NCI-H510A treated with DMSO at 0.1 percent for 48 hours (cell line): ENCODE measurements at places on chromosomes 13 and 19.

DNA sequence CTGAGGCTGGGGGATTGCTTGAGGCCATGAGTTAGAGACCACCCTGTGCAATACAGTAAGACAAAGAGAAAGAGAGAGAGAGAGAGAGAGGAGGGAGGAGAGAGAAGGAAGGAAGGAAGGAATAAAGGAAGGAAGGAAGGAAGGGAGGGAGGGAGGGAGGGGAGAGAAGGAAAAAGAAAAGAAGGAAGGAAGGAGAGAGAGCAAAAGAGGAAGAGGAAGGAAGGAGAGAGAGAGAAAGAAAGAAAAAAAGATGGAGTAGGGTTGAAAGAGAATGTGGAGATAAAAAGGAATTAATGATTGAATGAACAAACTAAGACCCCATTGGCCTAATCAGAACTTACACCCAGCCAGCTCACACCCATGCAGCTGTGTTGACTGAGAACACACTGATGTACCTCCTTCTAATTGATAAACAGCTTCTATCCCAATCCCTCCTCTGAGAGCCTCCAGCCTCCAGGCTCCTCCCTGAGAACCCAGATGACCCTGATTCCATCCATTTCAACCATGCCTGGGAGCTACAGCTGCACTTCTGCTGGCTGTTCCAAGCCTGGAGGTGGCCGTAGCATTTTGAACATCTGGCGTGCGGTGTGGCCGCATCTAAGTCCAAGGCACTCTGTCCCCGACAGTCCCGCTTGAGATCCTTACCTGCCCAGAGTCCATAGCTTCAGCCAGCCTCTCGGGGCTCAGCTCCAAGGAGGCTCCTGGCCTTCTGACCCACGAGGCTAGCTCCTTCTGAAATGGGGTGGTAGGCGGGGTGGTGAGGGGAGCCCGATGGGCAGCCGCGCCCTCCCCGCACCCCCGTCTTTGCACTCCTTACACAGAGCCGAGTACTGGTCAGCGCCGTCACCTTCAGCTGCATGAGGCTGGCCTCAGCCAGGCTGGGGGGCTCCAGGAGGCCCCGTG lies 1.1 kb downstream of the PRODH2 start:
- DNase-seq = no peak

DNA sequence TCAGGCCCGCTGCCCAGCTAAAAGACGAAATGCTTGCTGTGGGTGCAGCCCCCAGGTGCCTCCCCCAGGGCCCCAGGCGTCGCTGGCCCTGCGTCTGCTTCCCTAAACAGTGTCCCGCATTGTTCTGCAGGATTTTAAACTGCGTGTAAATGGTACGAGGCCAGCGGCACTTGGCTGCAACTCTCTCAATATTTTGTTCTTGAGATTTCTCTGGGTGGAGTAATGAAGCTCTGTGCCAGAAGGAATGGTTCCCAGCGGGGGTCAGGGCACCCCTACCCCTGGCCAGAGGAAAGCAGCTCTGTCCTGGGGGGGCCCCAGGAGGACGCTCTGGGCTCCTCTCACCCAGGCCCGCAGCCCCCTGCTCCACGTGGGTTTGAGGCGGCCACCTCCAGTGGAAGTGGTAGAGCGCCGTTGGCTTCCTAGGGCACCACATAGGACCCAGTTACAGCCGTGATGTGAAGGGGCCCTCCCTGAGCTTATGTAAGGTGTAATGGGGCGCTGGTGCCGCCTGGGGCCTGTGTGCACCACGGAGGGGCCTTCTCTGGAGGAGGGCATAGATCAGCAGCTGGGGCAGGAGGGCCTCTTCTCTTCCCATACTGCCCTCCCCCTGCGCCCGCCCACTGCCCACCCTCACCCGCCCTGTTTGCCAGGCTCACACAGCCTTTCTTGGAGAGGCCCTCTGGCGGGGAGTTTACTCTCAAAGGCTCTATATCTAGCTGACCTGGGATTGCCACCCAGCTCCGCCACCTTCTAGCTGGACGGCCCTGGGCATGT lies 19.8 kb downstream of the PAK4 start:
- DNase-seq = no peak

DNA sequence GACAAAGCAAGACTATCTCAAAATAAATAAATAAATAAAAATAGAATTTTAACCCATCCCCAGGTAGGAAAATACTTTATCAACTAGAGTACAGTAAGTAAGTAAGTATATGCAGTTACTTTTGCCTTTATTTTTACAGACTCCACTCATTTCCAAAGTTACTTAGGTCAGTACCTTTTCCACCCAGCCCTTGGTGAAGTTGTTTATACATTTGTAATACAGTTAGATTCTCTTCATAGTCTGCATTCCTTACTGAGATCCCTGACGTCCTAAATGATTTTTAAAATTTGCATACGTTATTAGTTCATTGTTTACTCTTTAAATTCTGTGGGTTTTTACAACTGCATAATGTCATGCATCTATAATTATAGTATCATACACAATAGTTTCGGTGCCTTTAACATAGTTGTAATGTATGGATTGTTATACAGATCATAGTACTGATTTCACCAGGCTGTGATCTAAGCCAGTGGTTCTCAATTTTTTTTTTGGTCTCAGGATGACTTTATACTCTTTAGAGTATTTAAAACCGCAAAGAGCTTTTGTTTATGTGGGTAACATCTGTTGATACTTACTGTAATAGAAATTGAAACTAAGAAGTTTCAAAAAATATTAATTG lies 10.4 kb downstream of the SETDB2 start:
- DNase-seq = no peak

DNA sequence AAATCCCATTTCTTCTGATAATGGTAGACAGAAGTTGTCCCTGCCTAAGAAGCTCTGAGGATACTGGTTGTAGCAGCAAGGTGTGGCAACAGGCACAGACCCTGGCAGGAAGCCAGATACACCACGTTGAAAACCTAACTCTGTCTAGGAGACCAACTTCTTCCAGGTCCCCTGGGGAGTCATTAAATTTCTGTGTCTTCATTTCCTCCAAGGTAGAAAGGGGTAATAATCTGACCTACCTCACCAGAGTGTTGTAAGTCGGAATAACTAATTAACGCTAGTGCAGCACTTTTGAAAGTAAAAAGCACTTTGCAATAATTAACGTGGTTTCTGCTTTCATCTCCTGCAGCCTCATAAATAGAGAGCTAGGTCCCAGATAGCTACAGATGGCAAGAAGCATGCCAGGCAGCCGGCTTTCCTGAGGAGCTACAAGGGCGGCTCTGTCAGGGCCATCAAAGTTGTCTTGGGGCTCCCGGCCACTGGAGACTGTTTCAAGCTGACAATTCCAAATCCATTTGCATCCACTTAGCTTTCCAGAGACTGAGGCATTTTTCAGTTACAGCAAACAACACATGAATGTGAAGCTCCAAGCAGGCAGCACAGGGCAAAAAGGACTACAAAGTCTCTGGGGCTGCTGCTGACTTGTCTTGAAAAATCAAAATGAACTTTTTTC lies 176.2 kb downstream of the FOXO1 start:
- DNase-seq = no peak

- DNase-seq = no peak
Observed at GRCh38 chr13:29884671-29885430, 34.4 kb upstream of the UBL3 start.

DNA sequence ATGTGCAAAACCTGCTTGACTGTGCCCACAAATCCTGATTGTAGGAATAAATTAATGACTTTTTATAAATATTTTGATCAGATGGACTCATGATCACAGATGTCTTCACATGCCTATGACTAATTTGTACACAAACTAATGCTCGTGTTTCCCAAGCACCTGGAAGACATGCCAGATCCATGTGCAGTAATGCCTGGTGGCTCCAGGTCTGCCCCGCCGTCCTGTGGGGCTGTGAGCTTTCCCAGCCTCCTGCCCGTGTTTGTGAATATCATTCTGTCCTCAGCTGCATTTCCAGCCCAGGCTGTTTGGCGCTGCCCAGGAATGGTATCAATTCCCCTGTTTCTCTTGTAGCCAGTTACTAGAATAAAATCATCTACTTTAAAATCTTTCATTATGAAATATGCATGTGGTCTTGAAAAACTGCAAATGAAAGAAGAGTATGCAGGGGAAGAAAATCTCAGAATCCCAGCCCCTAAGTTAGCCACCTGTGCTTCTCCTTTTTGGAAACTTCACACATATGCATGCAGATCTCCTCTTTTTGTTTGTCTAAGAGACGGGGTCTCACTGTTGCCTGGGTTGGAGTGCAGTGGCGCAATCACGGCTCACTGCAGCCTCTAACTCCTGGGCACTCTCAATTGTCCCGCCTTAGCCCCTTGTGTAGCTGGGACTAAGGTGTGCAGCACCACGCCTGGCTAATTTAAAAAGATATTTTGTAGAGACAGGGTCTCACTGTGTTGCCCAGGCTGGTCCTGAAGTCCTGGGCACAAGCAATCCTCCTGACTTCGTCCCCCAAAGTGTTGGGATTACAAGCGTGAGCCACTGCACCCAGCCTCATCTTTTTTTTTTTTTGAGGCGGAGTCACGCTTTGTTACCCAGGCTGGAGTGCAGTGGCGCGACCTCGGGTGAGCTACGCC lies 6.2 kb downstream of the RPL28 start:
- no peak for DNase-seq

- DNase-seq = no peak
Observed at GRCh38 chr19:28482221-28482620, 730.7 kb downstream of the UQCRFS1 start.

DNA sequence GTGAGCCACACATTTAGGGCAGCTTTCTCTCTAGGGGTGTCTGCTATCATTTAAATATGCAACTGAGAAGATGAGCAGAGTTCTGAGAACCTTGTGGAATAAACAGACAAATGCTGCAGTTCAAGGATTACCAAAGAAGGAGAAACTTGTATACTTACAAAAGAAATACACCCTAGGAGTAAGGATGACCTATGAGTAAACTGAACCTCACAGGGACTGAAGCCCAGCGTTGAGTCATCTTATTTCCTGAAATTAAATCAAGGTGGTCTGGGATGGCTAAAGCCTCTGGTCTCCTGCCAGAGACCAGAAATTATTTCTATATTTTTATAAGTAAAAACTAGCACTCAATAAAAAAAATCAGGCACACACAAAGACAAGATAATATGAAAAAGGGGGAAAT lies 40.1 kb downstream of the FAM216B start:
- no peak for DNase-seq

DNA sequence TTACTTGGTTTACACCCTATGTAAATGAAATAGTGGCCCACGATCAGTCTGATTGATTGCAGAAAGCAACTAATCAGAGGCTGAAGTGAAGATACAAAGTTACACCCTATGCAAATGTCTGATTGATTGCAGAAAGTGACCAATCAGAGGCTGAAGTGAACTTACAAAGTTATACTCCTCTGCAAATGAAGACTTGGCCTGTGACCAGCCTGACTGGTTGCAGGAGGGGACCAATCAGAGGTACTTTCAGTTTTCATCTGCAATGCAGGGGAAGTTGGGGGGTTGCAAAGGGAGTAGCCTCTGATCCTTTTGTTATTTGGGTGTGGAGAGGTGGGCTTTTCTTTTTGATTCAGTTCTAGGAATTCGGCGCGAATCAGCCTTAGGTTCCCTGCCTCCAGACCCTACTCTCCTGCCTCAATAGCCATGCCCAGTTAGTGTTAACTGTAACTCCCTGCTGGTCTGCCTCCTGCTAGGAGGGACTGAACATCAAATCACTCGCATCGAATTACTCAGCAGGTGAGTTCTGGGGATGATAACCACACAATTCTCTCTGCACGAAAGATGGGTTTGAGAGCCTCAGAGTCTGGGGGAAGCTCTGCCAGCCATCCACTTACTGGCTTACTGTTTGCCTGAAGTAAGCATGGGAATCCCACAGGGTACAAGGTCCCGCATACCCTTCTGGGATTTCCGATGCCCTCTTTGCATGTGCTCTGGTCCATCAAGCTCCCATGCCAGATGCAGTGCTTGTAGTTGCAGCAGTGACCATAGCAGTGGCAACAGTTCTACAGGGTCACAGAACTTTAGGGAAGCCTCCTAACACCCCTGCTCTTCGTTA lies 7.5 kb downstream of the ARL11 start:
- DNase-seq = peak; percentile 25

- no peak for DNase-seq
Observed at GRCh38 chr19:13398780-13399726, 107.2 kb downstream of the CACNA1A start.

GRCh38 chr19:6481541-6482342 lies at the start of gene DENND1C:
DENND1C (minus strand) TSS chr19:6481787; CDS start chr19:6481695, 92 bp downstream.
- no peak for DNase-seq

DNA sequence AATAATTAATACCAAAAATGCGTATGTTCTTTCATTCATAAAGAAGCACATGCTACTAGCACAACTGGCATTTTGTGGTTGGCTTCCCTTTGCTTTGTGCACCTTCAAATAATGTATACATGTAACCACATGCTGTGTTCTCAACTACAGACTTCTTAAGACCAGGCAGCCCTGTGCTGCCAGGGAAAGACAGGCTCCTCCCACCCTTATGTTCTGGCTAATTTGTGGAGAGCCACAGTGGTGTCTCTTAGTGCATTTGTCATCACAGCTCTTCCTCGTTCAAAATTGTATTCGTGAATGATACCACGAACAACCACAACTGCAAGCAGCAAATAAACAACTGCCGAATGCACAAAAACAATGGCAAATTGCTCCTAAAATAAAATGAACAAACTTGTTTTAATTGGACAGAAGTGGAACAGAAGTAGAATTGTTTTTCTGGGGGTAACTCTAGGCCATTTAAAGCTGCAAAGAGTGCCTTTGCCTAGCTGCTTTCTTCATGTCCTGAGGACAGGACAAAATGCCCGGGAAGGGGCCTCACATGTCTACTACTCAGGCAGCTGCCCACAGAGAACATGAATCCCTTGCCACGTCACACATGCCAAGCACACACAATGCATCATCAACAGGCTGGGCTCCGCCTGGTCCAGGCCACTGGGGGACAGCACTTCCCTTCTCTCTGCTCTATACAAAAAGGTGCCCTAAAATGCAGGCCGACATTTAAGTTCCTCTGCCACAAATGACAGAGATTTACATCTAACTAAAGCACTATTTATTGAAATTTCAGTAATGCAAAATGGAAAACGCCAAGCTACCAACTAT lies 21.7 kb downstream of the IRS2 start:
- DNase-seq = peak; percentile 23

GRCh38 chr13:19646063-19646462 lies 12.6 kb downstream of the MPHOSPH8 start:
- DNase-seq = no peak

DNA sequence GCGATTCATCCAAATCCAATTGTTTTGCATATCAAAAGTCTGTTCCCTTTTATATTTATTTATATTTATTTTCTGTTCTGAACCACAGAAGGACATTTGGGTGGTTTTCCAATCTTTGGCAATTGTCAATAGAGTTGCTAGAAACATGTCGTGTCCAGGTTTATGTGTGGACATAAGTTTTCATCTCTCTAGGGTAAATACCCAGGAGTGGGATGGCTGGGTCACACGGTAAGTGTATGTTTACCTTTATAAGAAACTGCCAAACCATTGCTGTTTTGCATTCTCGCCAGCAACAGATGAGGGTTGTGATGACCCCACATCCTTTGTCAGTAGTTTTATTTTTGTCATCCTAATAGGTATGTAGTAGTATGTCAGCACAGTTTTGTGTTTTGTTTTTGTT lies 12.5 kb downstream of the AP1M1 start:
- no peak for DNase-seq

DNA sequence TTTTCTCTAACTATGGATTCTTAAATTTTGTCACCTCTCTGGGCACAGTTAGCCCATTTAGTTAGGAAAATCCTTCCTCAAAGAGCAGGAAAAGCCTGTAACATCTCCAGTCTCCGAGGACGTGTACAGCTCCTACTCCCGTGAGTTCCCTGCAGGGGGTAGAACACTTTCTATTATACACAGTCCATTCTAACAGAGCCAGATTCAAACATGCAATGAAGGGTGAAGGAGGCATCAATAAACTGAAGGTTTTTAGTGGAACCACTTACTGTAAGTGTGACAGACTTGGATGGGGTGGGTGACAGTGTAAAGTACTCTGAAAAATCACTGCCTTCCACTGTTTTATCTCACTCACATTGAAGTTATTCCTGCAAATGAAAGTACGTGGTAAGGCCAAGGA lies 204.7 kb upstream of the DACH1 start:
- no peak for DNase-seq
